Activated CD4-positive, alpha-beta T cell treated with anti-CD3 and anti-CD28 coated beads, Interleukin-2, amount 10 ng/mL, durations not matched to agents 7 days and 5 days (primary cell): ENCODE measurements at places on chromosomes 2 and 18. TPM values are rescaled to one million over a fixed set of nuclear protein-coding genes. Genes with fewer than 3 reads are reported as not detected.

The CHRND gene
- total RNA-seq: not detected

The RBM44 gene
- 1.4 TPM for total RNA-seq

- peak; percentile 62 for DNase-seq
- no peak overlapping the region for H3K4me3 ChIP-seq
- H3K27ac ChIP-seq: peak overlapping the region; percentile 88
- H3K27me3 ChIP-seq: no peaks in the 10 kb centered on the region
- H3K4me1 ChIP-seq: peaks cover 60% of the 10 kb centered on the region
- H3K36me3 ChIP-seq: peaks cover 35% of the 10 kb centered on the region
Measured at GRCh38 chr2:189304360-189304759, 124.8 kb upstream of the COL5A2 start.

DNA sequence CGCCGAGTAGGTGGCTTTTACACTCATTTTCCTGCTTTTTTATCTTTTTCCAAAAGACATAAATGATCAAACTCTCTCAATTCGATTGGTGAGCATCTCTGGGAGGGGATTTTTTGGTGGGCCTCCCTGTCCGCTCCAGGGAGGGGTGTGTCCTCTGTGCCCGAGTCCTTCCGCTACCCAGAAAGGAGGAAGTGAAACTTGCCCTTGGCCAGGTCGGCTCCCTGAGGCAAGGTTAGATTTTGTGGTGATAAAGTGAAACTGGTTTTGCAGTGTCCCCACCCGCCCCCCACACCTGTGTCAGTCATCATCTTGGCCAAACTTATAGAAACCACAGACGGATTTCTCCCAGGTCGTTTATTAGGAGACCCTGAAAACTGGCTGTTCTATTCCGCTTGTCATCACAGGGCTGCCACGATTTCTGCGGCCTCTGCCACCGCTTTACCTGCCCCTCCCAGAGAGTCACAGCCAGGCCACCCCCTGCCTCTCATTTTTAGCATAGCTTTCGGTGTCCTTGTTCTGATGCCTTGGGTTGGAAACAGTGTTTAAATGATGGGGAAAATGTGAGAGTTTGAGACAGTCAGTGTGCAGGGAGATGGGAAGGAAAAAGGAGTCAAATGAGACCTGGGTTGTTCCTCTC is 93.6 kb downstream of the SH3BP4 start:
- H3K36me3 ChIP-seq: no peaks in the 10 kb centered on the region
- H3K4me1 ChIP-seq: peaks cover 19% of the 10 kb centered on the region
- DNase-seq: no peak

DNA sequence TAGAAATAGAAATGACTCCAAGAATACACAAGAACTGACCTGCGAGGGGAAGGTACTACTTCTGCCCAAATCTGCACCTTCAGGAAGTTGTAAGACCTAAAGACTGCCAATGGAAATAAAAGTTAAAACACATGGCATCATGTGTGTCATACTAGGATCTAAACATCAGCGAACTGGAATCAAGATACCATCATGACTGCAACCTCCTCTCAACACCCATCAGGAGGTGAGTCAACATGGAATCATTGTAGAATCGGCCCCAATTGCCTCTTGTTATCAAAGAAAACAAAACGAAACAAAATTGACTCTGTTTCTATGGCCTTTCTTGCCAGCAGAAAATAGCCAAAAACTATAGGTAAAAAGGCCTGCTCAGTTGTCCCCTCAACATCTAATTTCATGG is 15.1 kb downstream of the RDH14 start:
- H3K27ac ChIP-seq: no peak overlapping the region
- no peak for DNase-seq
- H3K27me3 ChIP-seq: peaks cover 3% of the 10 kb centered on the region
- H3K4me3 ChIP-seq: no peak overlapping the region
- peaks cover 2% of the 10 kb centered on the region for H3K36me3 ChIP-seq

GRCh38 chr2:109349503-109350465 is 220.8 kb downstream of the SH3RF3 start:
- H3K27ac ChIP-seq: peak overlapping the region; percentile 94
- H3K4me3 ChIP-seq: no peak overlapping the region
- peaks cover 3% of the 10 kb centered on the region for H3K27me3 ChIP-seq

- no peak for DNase-seq
- no peaks in the 10 kb centered on the region for H3K36me3 ChIP-seq
- no peaks in the 10 kb centered on the region for H3K4me1 ChIP-seq
- H3K4me3 ChIP-seq: no peak overlapping the region
- H3K27me3 ChIP-seq: no peaks in the 10 kb centered on the region
Measured at GRCh38 chr18:76052227-76052595, 442.8 kb downstream of the ZNF516 start.

GRCh38 chr18:48161911-48162698 is 231.6 kb upstream of the SMAD2 start:
- H3K4me3 ChIP-seq: peak overlapping the region; percentile 65
- H3K36me3 ChIP-seq: no peaks in the 10 kb centered on the region
- peaks cover 6% of the 10 kb centered on the region for H3K4me1 ChIP-seq
- H3K27ac ChIP-seq: no peak overlapping the region
- peaks cover 29% of the 10 kb centered on the region for H3K27me3 ChIP-seq
- DNase-seq: peak; percentile 10

DNA sequence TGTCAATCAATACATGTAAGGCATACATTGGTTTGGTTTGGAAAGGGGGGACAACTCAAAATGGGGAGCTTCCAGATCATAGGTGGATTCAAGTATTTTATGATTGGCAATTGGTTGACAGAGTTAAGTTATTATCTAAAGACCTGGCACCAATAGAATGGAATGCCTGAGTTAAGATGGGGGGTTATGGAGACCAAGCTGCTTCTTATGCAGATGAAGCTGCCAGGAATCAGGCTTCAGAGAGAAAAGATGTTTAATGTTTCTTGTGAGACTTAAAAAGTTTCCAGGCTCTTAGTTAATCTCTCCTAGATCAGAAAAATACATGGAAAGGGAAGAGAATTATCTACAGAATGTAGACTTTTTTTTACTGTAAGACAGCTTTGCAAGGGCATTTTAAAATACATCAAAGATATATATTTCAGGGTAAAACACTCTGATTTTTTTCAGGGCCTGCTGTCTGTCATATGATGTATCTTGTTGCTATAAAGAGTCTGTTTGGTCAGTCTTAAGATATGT is 1343.2 kb upstream of the LRRTM1 start:
- H3K27ac ChIP-seq: no peak overlapping the region
- DNase-seq: no peak
- H3K27me3 ChIP-seq: no peaks in the 10 kb centered on the region
- H3K4me1 ChIP-seq: no peaks in the 10 kb centered on the region
- no peak overlapping the region for H3K4me3 ChIP-seq

- no peaks in the 10 kb centered on the region for H3K36me3 ChIP-seq
- no peak overlapping the region for H3K27ac ChIP-seq
- peak; percentile 4 for DNase-seq
- H3K4me3 ChIP-seq: no peak overlapping the region
Measured at GRCh38 chr18:49028801-49029506, 78.2 kb upstream of the SMAD7 start.

DNA sequence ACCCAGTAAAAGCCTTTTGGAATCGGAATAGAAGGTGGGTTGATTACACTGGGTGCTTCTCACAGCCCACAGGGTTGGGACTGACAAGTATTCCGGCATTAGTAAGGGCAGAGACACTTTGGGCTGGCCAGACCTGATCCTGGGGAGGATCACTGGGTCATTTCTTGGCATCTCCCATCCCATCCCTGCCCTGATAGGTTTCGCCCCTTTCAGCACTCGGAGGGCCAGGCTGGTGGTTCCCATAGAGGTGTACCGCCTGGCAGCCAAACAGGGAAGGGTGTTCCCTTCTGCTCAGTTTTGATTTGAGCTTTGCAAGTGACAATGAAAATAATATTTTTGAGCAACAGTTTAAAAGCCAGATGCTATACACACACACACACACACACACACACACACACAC is 37.3 kb downstream of the CYP1B1 start:
- no peak for DNase-seq
- H3K27me3 ChIP-seq: peaks cover 46% of the 10 kb centered on the region
- no peaks in the 10 kb centered on the region for H3K36me3 ChIP-seq
- H3K4me1 ChIP-seq: peaks cover 8% of the 10 kb centered on the region
- H3K4me3 ChIP-seq: no peak overlapping the region
- H3K27ac ChIP-seq: no peak overlapping the region

DNA sequence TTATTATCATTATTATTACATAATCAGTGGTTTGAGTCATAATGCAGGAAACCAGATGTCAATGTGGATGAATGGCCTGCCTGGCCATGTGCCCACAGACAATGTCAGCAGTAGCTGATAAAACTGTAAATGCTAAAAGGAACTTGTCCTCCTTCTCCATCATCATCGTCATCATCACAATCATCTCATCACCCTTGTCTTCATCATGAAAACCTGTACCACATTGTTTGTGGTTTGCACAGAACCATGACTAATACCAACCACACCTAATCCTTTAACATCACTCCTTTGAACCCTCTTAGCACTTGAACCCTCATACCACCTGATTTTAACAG is 96.0 kb downstream of the HNMT start:
- H3K4me3 ChIP-seq: no peak overlapping the region
- no peak overlapping the region for H3K27ac ChIP-seq
- no peak for DNase-seq
- no peaks in the 10 kb centered on the region for H3K4me1 ChIP-seq

The RGPD3 gene
- total RNA-seq: not detected

DNA sequence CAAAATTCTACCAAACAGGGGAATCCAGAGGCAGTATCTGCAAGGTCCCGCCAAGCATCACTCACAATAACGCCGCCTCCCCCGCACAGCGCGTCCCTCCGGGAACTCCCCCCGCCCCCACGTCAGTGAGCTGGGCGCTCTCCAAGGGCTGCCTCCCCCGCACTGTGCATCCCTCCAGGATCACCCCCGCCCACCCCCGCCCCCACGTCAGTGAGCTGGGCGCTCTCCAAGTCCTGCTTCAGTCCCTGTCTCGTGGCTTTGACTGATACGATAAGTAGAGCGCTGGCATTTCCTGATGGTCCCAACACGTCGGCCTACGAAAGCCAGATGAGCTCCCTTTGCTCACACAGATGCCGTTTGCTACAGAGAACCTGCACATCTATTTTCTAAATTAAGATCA is 130.7 kb upstream of the TPO start:
- H3K27me3 ChIP-seq: no peaks in the 10 kb centered on the region
- H3K27ac ChIP-seq: no peak overlapping the region
- no peaks in the 10 kb centered on the region for H3K4me1 ChIP-seq
- no peak overlapping the region for H3K4me3 ChIP-seq

The UPP2 gene
- not detected for total RNA-seq

DNA sequence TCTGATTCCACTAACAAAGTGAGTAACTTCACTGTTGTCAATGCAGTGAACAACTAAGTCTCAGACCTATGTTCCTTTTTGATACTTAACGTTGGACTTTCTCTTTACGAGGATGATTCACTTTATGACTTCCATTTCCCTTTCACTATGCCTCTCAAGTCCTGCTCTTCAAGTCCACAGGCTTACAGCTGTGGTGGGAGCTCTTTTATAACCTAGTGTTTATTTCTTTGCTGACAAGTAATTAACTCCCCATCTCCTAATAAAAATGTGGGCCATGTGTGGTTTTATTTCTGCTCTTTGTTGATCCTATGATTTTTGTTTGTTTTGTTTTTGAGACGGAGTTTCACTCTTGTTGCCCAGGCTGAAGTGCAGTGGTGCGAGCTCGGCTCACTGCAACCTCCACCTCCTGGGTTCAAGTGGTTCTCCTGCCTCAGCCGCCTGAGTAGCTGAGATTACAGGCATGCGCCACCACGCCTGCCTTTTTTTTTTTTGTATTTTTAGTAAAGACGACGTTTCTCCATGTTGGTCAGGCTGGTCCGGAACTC is 142.1 kb downstream of the USP34 start:
- no peaks in the 10 kb centered on the region for H3K27me3 ChIP-seq
- H3K4me1 ChIP-seq: peaks cover 25% of the 10 kb centered on the region
- DNase-seq: no peak
- H3K36me3 ChIP-seq: peaks cover 38% of the 10 kb centered on the region
- H3K4me3 ChIP-seq: no peak overlapping the region

DNA sequence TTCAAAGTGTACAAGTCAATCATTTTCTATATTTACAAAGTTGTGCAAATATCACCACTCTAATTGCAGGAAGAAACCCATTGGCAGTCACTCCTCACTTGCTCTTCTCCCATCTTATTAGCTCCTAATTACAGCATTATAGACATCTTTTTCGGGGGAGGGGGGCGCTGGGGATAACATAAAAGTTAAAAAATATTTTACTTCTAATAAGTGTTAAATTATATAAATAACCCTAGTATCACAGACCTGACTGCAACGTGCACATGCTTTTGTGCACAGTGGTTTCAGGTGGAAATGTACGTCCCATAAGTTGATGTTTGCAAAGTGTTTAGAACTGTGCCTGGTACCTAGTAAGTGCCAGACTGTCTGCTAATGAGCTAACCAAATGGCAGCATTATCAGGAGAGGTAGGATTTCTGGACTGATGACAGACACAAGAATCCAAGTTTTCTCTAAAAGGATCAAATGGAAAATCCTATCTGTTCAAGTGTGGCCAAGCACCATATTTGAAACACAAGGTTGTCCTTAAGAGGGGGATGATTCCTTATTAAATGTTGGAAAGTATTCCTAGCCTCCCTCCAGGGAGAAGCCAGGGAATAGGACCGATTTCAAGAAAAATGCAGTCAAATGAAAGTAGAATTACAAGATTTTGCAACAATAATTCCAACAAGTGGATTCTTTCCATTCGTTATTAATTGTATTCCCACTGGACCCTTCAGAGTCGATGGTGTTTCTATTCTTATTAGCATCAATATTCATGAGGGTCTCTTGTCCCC is 70.0 kb downstream of the ACKR3 start:
- no peak for DNase-seq
- H3K36me3 ChIP-seq: no peaks in the 10 kb centered on the region
- no peaks in the 10 kb centered on the region for H3K27me3 ChIP-seq
- no peak overlapping the region for H3K27ac ChIP-seq

GRCh38 chr2:7265286-7265685 is 348.1 kb downstream of the RNF144A start:
- H3K36me3 ChIP-seq: no peaks in the 10 kb centered on the region
- H3K27me3 ChIP-seq: peaks cover 5% of the 10 kb centered on the region
- no peak for DNase-seq
- no peak overlapping the region for H3K27ac ChIP-seq
- H3K4me3 ChIP-seq: no peak overlapping the region

The RTP5 gene
- total RNA-seq: not detected

DNA sequence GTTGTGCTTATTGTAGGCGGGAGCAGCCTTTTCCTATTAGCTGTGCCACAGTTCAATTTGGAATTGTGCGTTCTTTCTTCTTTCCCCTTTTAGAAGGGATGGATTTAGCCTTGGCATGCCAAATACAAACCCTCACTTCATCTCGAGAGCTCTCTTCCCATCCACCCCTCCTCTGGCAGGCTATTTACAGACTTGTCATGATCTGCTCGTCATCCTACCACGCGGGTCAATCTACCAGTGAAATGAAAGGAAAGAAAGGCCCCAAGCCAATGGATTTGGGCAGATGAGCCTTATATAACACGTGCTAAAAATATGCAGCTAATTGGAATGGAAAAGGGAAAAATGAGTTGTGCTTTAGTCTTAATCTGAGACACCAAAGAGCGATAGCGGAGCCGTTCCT is 277.5 kb downstream of the PRKCE start:
- no peaks in the 10 kb centered on the region for H3K27me3 ChIP-seq
- H3K4me3 ChIP-seq: no peak overlapping the region
- DNase-seq: no peak
- H3K36me3 ChIP-seq: no peaks in the 10 kb centered on the region
- no peaks in the 10 kb centered on the region for H3K4me1 ChIP-seq
- H3K27ac ChIP-seq: no peak overlapping the region

GRCh38 chr2:29295845-29296244 is 180.6 kb downstream of the CLIP4 start:
- DNase-seq: peak; percentile 16
- no peak overlapping the region for H3K4me3 ChIP-seq
- peaks cover 26% of the 10 kb centered on the region for H3K27me3 ChIP-seq
- no peaks in the 10 kb centered on the region for H3K36me3 ChIP-seq
- H3K27ac ChIP-seq: no peak overlapping the region

GRCh38 chr2:41896186-41896846 is 151.5 kb upstream of the PKDCC start:
- peak; percentile 38 for DNase-seq
- no peak overlapping the region for H3K4me3 ChIP-seq
- H3K36me3 ChIP-seq: no peaks in the 10 kb centered on the region
- peaks cover 22% of the 10 kb centered on the region for H3K4me1 ChIP-seq

The CYP20A1 gene
- total RNA-seq: 29.3 TPM
